A549 treated with ZK216348 at 1 μM for 4 hours (cell line): ENCODE measurements at places on chromosomes 5 and 9. TPM values are rescaled to one million over a fixed set of nuclear protein-coding genes. Genes with fewer than 3 reads are reported as not detected.

The MRPS30 gene
- 32.3 to 43.8 TPM (median 38.3 TPM) in 5 replicates for total RNA-seq

The SPRY4 gene
- 5.3 to 9.4 TPM (median 7.1 TPM) in 5 replicates for total RNA-seq

The TRIP13 gene
- total RNA-seq, result 65.0 to 71.5 TPM (median 66.3 TPM) in 5 replicates

The UBAP1 gene
- total RNA-seq, result 45.1 to 48.6 TPM (median 47.4 TPM) in 5 replicates

The KIAA0825 gene
- 0.27 to 0.55 TPM (median 0.44 TPM) in 5 replicates for total RNA-seq

The CNTFR gene
- total RNA-seq, result 0.08 to 0.20 TPM (median 0.09 TPM) in 3 of 5 replicates, not detected in the others

The MFAP3 gene
- 19.5 to 33.1 TPM (median 26.3 TPM) in 5 replicates for total RNA-seq

The CXXC5 gene
- total RNA-seq, result 12.7 to 22.8 TPM (median 19.7 TPM) in 5 replicates

The FOXD4 gene
- 0.34 to 0.94 TPM (median 0.49 TPM) in 5 replicates for total RNA-seq

The SAP30L gene
- 28.3 to 38.7 TPM (median 34.7 TPM) in 5 replicates for total RNA-seq

The BTNL9 gene
- 0.53 to 1.5 TPM (median 0.99 TPM) in 5 replicates for total RNA-seq

The DDX41 gene
- 89.5 to 135 TPM (median 113 TPM) in 5 replicates for total RNA-seq

The DRD1 gene
- 0.09 to 0.59 TPM (median 0.24 TPM) in 5 replicates for total RNA-seq

The ZDHHC11 gene
- 11.9 to 21.0 TPM (median 19.8 TPM) in 5 replicates for total RNA-seq

The ADAMTS19 gene
- total RNA-seq, result not detected in 5 replicates
